Heart right ventricle (tissue), 16 donors: ENCODE measurements at places on chromosomes 11 and 22. TPM values are rescaled to one million over a fixed set of nuclear protein-coding genes. Genes with fewer than 3 reads are reported as not detected.

DNA sequence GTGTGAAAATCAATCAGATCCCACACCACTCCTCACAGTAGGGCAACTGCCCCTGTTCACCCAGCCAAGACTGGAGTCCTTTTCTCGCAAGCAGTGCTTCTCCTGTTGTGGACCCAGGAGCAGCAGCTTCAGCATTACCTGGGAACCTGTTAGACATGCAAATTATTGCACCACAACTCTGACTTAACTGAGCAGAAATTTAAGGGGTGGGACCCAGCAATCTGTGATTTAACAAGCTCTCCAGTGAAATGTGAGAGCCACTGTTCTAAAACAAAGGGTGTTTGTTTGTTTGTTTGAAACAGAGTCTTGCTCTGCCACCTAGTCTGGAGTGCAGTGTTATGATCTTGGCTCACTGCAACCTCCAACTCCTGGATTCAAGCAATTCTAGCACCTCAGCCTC is 591.4 kb downstream of the SOX6 start:
- DNase-seq, result no peak

- DNase-seq, result no peak
Observed at GRCh38 chr11:37109286-37109585, 511.2 kb upstream of the RAG2 start.

- DNase-seq, result no peak
Observed at GRCh38 chr22:38477585-38477984, 9.7 kb downstream of the KDELR3 start.

DNA sequence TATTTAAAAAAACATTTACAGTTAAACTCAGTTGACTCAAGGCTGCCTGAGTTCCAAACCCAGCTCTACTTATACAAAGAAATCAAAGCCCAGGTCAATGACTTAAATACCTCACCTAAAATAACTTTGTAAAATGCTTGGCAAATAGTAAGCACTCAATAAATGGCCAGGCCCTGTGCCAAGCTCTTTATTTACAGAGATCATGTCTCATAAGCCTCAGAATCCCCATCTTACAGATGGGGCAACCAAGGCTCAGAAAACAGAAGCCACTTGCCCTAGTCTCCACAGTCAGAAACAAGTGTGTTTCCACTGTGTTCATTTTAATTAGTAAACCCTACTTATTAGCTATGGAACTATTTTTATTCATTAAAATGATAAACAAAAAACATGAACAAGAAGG is 30.5 kb upstream of the TTC28 start:
- no peak for DNase-seq

DNA sequence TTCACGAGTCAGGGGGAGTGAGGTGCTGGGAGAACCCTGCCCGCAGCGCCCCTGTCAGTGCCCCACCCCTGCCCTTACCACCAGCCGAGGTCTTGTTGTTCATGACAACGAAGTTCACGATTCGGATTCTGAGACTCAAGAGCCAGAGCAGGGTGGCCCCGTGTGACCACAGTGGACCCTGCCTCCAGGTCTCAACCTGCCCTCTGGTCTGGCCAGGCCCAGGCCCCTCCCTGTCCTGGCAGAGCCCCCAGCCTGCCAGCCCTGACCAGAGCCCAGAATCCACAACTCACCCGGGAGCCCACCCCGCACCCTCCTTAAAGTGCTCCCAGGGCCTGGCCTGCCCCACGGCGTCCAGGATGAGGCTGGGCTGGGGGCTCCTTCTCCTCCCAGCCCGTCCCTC is 9.9 kb downstream of the ANO9 start:
- DNase-seq, result no peak

DNA sequence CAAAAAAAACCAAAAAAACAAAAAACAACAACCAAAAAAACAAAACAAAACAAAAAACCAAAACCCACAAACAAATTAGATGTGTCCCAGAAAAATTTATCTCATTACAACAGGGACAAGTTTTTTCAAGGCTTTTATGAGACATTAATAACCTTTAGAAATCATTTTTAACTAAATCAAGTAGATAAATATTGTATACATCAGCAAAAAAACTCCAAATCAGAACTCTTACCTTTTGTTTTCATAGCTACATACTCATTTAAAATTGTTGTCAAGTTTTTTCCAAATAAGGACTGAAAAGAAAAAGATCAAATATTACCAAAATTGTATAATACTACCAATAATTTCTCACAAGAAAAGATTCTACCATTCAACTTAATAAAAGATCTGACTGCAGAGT is 28.7 kb downstream of the NPAT start:
- no peak for DNase-seq

Gene CEND1
- total RNA-seq, result 0.53 TPM

DNA sequence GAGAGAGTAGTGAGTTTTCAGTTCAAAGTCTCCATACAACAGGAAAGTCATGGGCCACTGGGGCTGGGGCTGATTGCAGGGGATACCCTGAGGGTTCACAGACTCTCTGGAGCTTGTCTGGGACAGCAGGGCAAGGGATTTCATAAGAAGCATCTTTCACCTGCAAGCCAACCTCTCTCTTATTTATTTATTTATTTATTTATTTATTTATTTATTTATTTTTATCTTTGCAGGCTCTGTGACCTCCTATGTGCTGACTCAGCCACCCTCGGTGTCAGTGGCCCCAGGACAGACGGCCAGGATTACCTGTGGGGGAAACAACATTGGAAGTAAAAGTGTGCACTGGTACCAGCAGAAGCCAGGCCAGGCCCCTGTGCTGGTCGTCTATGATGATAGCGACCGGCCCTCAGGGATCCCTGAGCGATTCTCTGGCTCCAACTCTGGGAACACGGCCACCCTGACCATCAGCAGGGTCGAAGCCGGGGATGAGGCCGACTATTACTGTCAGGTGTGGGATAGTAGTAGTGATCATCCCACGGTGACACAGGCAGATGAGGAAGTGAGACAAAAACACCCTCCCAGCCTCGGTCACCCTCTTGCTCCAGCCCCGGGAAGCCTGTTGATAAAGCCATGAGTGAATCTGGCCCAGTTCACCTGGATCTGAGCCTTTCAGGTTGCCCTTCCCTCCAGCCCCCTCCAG is 68.4 kb downstream of the GGTLC2 start:
- DNase-seq, result no peak

Gene TRIM51
- total RNA-seq, result not detected

Gene LIMK2
- 11.0 TPM for total RNA-seq
